ENCODE measurements at places on chromosomes 3 and 15.

DNA sequence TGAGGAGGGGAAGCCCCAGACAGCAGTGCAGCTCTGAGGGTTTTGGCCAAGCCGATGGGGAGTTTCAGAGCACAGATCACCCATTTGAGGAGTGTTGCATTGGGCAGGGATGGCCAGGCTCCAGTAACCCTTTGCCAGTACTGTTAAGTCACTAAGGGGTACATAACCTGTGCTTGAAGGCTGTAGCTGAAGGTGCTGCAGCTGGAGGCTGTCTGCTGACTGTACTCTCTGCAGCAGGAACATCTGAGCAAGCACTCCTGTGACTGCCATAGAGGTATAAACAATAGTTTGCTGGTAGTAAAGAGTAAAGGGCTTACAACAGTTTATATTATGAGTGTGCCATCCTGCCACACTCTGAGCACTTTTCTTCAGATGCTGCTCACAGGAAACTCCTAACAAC lies 297.8 kb downstream of the EPHA3 start:
- DNase-seq: no peak

- DNase-seq: no peak
Observed at GRCh38 chr3:90128391-90128790, 1021.0 kb downstream of the EPHA3 start.

- no peak for DNase-seq
Observed at GRCh38 chr15:58773024-58773423, 1.9 kb downstream of the MINDY2 start.

DNA sequence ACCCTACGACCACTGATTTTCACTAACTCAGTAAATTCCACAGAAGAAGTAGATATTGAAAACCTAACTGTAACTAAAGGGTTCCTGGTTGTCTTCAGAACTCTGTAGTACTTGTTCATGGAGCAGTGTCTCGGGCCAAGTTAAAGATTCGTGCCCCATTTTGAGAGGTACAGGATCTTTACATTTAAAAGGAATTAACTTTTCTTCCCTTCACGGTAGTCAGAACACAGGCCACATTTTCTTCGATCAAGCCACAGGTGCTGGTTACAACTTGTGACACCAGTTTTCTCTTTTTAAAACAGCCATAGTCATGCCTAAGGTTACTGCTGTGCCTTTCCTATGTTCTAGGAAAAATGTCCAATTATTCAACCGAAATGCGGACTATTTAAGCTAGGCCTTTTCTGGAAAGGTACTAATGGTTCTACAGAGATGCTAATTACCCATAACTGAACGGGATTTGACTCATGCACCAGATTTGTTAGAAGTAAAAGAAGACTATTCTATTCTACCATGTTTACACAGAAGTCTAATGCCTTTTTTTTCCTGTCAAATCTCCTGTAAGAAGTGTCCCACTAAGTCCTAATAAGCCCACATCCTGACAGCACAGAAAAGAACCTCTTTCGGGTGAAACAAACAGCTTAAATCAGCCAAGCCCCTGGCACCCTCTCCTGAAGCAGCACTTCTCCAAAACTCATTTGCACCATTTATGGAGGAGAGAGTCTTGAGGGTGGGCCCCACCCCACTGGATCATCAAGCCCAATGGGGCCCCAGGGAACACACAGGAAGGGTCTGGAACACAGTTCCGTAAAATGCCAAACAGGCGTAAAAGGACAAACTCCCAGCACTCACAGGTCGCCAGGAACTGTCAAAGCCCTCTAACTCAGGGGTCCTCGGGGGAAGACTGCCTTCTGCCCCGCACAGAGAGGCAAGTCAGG lies 1.9 kb downstream of the LRIG1 start:
- DNase-seq: no peak

GRCh38 chr15:87877822-87878542 lies 378.6 kb downstream of the NTRK3 start:
- no peak for DNase-seq

DNA sequence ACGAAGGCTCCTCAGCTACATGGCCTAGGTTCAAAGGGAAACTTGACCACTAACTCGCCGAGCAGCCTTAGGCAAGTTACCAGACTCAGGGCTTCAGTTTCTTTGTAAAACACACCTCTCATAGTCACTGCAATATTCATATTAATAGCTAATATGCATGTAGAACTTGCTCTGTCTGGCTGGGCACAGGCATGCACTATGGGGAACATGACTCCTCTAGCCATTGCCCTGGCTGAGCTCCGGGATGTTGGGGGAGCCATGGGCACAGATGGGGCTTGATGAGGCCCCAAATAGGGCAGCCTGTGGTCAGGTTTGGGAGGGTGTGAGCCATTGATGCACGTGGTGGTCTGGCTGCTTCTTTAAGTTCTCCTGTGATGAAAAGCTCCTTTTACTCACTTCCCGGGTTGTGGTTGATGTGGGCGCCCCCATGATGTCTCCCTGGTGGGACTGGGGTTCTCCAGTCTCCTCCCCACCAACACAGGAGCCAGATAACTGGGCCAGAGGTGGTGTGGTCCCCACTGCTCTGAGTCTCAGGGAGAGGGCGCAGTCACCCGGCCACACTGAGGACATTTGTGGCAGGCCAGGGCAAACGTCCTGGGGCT lies 29.4 kb upstream of the DUSP7 start:
- no peak for DNase-seq

DNA sequence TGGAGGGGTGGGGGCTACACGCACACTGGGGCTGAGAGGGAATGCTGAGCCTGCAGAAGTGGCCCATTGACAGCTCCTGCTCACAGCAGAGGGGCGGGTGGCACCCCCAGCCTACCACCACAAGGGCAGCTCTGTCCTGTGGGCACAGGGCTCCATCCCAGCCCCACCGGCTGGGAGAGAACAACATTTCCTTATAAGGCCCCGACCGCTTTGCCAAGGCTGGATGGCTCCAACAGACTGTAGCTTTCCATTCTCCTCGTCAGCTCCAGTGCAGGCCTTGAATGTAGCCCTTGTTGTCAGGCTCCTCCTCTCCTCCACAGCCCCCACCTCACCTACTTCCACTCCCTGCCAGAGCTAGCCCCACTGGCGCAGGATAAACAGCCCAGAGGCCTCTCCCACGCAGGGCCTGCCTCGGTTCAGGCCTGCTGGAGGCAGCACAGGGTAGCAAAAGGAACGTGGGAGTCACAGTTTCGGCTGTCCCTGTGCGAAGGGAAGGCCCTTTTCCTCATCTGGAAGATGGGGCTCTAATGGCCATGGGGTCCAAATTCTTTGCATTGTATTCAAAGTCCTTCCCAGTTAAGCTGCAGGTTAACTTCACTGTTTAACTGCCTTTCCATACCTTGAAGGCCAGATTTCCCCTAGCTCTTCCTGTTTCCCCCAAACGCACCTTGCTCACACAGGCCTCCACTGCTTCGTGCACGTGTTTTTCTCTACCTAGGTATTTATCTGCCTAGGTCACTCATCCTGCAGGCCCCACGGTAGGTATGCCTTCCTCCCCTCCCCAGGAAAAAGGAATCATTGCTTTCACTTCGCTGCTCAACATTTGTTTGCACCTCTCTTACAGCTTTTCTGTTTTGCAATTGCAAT lies 101.6 kb upstream of the LPP start:
- DNase-seq: no peak

DNA sequence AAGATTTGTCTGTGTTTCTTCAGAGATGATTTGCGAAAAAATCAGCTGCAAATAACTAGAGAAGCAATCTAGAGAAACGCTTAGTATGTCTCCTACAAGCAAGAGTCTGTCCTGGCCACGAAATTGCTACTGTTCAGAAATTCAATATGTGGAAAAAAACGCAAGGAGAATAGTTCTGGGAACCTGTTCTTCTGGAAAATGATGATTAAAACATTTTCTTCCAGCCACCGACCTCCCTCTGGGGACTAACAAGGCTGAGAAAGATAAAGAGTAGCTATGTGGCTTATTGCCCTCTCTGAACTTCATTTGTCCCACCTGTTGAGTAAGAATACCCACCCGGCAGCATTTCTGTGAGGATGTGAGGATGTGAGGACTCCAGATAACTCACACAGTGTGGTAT lies 31.6 kb downstream of the SNTN start:
- DNase-seq: no peak

GRCh38 chr15:63135804-63136203 lies 14.1 kb downstream of the LACTB start:
- peak; percentile 37 for DNase-seq

DNA sequence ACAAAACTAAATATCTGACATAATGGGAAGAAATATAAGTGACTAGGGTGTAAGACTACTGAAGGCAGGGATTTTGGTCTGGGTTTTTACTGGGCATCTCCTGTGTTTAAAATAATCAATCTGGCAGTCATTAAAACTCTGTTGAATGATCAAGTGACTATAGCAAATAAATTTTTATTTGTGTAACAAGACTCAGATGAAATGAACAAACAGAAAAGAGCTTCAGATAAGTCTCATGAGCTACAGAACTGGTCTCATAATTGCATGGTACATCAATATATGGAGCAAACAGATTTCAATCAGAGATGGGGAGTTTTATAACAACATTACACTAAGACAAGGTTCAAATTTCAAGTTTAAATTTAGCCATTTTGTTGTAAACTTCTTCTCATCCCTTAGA lies 372.5 kb downstream of the PLCL2 start:
- no peak for DNase-seq

Measured in astrocyte of the cerebellum (primary cell).